OCI-LY7 (cell line): ENCODE measurements at places on chromosomes 7 and 10.

DNA sequence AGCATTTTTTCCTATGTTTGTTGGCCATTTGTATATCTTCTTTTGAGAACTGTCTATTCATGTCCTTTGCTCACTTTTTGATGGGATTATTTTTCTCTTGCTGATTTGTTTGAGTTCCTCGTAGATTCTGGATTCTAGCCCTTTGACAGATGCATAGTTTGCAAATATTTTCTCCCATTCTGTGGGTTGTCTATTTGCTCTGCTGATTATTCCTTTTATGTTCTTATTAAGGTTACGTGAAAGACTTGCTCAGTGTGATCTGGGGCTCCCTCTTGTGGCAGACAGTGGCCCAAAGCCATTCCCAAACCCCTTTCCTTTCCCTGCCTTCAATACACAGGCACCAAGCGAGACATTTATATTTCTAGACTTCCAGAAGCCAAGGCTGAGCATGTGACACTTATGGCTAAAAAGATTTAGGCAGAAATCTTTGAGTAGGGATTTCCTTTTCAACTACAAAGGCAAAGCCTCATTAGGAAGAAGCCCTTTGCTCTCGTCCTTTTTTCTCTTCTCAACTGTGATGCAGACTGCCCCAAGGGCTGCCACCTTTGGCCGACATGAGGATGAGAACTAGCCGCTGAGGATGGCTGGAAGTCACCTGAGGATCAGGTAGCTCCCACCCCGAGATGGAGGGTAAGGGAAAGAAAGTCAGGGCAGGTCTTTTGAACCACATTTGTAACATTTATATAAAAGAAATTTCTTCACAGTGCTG, 23.6 kb downstream of the ST8SIA6 start:
- peak; percentile 40 for DNase-seq

- DNase-seq = no peak
Observed at GRCh38 chr10:72597897-72598296, 28.0 kb downstream of the MICU1 start.

DNA sequence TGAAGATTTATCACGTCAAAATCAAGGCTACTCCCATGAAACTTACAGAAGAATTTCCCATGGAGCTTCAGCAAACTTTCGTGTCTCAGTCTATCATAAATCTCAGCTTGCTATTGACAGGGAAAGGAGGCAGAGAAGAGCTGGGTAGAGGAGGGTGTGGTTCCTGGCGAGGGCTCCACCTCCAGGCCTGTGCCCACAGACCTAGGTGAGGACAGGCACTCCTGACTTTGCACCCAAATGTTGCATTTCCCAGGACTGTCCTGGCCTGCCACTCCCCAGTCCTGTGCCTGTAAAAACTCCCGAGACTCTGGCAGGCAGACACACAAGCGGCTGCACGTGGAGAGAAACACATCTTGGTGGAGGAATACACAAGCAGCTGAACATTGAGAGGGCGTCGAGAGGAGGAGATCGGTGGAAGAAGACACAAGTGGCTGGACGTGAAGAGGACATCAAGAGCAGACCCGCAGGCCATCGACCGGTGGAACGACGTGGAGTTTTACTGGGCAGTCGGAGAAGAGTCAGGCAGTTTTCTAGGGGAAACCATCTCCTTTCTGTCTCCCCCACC, 145.1 kb downstream of the CTNNA3 start:
- no peak for DNase-seq

DNA sequence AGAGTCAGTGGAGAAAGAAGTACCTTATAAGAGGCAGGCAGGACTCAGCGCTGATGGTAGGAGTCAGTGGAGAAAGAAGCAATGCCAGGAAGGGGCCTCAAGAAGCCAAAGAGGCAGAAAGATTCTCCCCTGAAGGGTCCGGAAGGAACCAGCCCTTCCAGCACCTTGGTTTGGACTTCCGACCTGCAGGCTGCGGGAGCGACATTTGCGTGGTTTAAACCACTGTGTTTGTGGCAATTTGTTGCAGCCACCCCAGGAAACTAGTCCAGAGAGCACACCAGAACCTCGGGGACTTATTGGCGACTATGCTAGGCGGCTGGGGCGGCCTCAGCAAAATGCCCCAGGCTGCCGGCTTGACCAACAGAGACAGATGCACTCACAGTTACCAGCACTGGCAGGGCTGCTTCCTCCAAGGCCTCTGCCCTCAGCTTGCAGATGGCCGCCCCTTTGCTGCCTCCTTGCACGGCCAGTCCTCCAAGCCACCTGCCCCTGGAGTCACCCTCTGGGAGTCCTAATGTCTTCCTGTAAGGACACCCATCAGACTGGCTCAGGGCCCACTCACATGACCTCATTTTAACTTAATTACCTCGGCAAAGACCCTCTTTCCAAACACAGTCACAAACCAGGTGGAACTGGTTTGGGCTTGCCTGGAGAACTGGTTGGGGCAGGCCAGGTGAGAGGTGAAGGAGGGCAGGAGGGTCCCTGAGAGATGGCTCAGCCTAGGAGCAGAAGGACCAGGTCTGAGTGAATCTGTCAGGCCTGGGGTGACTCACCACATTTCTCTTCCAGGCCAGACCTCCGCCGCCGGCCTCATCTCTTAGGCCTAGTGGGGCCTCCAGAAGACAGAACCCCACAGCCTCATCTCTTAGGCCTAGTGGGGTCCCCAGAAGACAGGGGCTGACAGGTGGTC, 26.1 kb downstream of the CALML3 start:
- DNase-seq = no peak

- DNase-seq = no peak
Observed at GRCh38 chr10:4784667-4785333, 41.2 kb upstream of the AKR1E2 start.

DNA sequence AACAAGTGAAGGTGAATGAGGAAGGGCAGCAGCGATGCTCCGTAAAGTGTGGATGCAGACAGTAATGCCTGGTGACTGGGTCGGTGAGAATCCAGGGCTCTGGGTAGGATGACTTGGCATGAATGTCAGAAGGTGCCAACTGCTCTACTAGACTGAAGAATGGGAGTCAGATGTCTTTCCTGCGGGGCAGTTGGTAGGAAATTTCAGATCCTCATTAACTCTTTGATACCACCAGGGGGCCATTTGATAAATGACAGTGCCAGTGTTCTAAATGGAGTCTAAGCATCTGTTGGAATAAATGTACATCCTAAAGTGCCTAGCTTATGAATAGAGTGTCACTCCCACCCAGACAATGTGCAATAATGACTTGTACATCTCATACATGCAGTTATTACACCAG, 462.0 kb downstream of the GRM8 start:
- DNase-seq = no peak

DNA sequence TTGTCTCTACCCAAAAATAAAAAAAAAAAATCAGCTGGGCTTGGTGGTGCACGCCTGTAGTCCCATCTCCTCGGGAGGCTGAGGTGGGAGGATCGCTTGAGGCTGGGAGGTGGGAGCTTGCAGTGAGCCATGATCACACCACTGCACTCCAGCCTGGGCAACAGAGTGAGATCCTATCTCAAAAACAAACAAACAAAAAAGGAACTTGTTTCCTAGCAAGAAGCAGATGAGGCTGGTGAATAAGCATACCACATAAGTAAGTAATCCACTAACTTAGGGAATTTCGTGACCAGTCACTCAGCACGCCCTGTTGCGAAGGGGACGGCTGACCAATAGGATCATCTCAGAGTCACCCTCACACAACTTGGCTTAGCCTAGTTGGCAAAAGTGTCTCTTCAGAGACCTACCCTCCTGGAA, 64.6 kb downstream of the CUX1 start:
- DNase-seq = no peak

- no peak for DNase-seq
Observed at GRCh38 chr7:144517749-144518148, 114.3 kb upstream of the NOBOX start.

GRCh38 chr7:22469371-22470143, 30.4 kb downstream of the STEAP1B start:
- no peak for DNase-seq

- peak; percentile 91 for DNase-seq
Observed at GRCh38 chr7:1059200-1060091, 15.1 kb downstream of the GPR146 start.

- no peak for DNase-seq
Observed at GRCh38 chr7:111107579-111107978, 16.7 kb downstream of the LRRN3 start.

- DNase-seq = no peak
Observed at GRCh38 chr10:45442251-45442650, 68.2 kb downstream of the ALOX5 start.

DNA sequence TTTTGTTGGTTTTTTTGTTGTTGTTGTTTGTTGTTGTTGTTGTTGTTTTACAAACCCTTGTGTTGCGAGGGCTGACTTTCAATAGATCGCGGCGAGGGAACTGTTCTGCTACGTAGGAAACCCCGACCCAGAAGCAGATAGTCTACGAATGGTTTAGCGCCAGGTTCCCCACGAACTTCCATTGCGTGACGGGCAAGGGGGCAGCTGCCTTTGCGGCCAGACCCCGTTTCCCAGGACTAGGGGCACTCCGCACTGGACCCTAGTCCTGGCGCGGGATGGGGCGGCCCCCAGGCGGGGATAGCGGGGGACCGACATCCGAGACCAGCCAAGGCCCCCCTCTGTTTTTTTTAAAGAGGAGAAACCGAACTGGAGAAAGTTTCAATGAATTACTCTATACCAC, 119.6 kb downstream of the LRRTM3 start:
- no peak for DNase-seq

DNA sequence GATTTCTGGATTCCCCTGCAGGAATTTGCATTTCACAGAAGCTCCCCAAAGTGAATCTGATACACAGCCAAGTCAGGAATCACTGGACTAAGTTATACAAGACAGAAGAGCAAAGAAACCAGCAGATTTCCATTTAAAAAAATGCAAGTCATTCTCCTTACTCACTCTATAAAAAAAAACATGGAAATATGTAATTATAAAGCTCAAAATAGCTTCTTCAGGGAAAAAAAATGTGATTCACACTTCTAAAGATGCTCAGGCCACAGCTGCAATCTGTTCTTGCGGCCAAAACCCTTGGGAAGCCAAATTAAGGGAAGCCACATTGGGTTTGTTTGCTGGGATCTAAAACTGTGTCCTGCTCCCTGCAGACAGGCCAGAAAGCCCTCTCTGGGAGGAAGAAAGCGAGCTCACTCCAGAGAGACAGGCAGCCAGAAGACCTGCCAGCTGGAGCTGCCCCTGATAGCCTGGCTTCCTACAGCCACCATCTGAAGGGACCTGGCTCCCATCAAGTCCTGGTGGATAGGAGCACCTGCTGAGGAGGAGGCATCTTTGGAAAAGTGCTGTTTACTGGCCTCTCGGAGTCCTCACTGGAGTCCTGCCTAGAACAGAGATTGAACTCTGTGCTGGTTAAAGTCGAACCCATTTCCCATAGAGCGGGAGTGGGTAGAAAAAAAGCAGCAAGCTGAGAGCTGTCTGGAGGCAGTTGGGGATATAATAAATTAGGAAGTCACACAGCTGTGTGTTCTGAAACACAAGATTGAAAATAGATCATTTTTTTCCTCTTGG, 359.2 kb upstream of the AOAH start:
- DNase-seq = no peak

- DNase-seq = no peak
Observed at GRCh38 chr7:24740871-24741270, 16.4 kb downstream of the GSDME start.

GRCh38 chr7:54788664-54789063, 29.7 kb upstream of the SEC61G start:
- no peak for DNase-seq

DNA sequence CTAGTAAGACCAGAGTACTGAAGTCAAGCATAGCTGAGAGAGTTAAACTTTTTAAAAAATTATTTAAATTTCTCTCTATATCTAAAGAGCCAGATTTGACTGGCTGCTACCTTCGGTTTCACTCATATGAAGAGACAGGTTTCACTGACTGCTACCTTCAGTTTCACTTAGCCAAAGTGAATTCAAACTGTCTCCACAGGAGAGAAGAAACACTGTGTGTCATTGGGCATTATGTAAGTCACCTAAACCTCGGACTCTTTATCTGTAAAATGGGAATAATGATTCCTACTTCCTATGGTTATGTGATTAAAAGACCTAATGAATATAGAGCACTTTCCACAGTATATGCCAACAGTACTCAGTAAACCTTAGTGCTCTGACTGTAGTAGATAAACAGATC, 41.6 kb upstream of the MET start:
- no peak for DNase-seq

- no peak for DNase-seq
Observed at GRCh38 chr7:5488286-5488878, 64.7 kb upstream of the TNRC18 start.

- no peak for DNase-seq
Observed at GRCh38 chr7:115662120-115662519, 368.4 kb downstream of the TFEC start.

GRCh38 chr10:106493751-106494150, 670.8 kb downstream of the SORCS1 start:
- no peak for DNase-seq

- DNase-seq = no peak
Observed at GRCh38 chr10:1044146-1044545, 4.8 kb downstream of the IDI1 start.

DNA sequence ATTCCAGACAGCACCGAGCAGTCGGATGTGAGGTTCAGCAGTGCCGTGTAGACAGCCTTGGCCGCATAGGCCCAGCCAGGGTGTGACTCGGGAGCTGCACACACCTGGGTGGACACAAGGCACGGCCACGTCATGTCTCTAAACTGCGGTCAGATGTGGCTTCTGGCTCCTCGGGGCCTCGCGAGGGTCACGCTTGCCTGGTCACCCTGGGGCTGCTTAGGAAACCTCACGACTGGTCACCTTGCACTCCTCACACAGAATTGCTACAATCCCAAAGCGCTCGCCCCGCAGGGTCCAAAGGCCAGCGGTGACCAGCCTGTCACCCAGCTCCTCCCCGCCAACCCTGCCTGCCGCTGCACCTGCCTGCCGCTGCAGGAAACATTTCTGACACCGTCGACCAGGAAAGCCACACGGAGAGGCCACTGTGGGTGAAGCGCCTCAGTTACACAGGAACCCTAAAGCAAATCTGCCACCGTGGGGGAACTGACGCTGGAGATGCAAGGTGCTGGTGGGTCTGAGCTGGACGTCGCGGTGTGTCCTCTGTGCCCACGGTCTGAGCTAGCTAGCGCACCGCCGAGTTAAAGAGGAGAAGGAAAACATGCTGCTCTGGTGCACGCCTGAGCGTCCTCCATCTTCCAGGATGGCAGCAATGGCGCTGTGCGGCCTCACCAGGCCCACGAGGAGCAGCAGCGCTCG, 5.0 kb downstream of the GPER1 start:
- no peak for DNase-seq

GRCh38 chr10:34374356-34375045, 440.6 kb downstream of the PARD3 start:
- no peak for DNase-seq

DNA sequence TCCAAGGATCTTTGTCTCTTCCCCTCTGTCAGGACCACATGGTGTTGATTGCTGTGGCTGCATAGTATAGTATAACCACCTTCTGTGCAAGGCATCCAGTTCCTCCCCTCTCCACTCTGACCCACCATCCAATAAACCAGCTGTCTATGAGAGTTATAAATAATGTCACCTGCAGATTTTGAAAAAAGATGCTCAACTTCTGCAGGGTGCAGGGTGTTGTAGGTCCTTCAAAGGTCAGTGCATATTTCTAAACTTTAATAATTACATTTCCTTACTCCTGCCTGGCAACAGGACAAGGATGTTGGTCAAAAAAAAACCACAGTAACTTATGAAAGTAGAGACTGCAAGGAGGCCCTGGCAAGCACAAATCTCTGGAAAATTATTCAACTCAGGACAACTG, 166.2 kb downstream of the PKD1L1 start:
- DNase-seq = no peak
